ENCODE measurements at places on chromosomes 3 and 15. TPM values are rescaled to one million over a fixed set of nuclear protein-coding genes. Genes with fewer than 3 reads are reported as not detected.

The C3orf20 gene
- not detected for total RNA-seq

The FGD5 gene
- 5.6 TPM for total RNA-seq

The CYP8B1 gene
- not detected for total RNA-seq

The EDEM1 gene
- 54.6 TPM for total RNA-seq
